Activated T-helper 17 cell treated with anti-CD3 and anti-CD28 coated beads, Interleukin-2, amount 50 U/mL, for 72 hours (primary cell): ENCODE measurements at places on chromosomes 2 and 18.

DNA sequence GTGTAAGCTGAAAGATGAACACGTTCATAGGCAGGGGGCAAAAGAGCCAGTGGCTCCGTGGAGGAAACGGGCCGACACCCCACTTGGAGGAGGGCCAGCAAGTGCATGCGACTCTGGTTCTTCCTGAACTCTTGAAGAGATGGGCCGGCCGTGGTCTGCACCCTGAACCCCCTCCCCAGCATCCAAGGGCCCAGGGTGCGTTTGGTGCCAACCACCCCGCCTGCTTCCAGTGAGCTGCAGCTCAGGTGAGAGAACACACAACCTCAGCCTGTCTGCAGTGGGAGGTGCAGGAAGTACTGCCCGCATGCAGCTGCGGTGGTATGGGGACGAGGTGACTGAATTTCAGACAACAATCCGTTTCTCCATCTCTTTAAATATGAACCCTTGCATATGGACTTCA, 58.9 kb downstream of the ADNP2 start:
- ATAC-seq = no peak

GRCh38 chr2:160541745-160542144, 48.1 kb upstream of the RBMS1 start:
- no peak for ATAC-seq

- ATAC-seq = no peak
These were observed 16.3 kb upstream of the RAB10 start for GRCh38 chr2:26017464-26018183.

DNA sequence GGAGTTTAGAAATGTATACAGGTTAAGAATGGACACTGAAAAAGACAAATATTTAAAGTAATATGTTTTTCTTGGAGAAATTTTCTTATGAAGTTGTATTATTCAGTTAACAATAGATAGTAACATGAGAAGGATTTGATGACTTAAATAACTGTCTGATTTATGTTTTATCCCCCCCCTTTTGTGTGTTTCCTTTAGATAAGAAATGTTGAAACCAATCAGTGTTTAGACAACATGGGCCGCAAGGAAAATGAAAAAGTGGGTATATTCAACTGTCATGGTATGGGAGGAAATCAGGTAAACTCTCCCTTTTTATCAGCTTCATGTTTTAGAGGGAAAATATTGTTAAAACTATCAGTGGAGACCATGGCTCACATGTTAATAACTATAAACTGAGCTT, 289.7 kb upstream of the KCNJ3 start:
- ATAC-seq = no peak

- no peak for ATAC-seq
These were observed 129.9 kb downstream of the MARCHF4 start for GRCh38 chr2:216242365-216242764.

DNA sequence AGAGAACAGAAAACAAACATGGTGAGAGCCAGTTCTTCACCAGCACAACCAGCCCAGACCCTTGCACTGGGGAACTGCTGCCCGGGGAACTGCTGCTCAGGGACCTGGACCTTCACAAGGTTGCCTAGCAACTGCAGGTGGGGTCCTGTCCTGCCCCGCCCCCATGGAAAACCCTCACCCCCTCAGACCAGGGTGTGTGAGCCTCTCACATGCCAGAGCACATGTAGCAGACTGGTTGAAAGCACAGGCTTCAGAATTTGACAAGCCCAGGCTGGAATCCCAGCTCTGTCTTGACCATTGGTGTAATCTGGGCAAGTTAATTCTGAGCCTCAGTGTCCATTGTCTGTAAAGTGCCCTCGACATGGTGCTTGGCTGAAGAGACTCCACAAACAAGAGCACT, 118.6 kb downstream of the LOXHD1 start:
- no peak for ATAC-seq

GRCh38 chr18:45127405-45127804, 446.7 kb downstream of the SETBP1 start:
- no peak for ATAC-seq

- ATAC-seq = no peak
These were observed 91.8 kb downstream of the HRH4 start for GRCh38 chr18:24552218-24552617.

GRCh38 chr2:28420722-28421121, 28.1 kb downstream of the FOSL2 start:
- no peak for ATAC-seq

GRCh38 chr2:64745562-64745961, 91.8 kb upstream of the SERTAD2 start:
- ATAC-seq = no peak

GRCh38 chr2:159084384-159085370, 116.2 kb downstream of the TANC1 start:
- no peak for ATAC-seq

DNA sequence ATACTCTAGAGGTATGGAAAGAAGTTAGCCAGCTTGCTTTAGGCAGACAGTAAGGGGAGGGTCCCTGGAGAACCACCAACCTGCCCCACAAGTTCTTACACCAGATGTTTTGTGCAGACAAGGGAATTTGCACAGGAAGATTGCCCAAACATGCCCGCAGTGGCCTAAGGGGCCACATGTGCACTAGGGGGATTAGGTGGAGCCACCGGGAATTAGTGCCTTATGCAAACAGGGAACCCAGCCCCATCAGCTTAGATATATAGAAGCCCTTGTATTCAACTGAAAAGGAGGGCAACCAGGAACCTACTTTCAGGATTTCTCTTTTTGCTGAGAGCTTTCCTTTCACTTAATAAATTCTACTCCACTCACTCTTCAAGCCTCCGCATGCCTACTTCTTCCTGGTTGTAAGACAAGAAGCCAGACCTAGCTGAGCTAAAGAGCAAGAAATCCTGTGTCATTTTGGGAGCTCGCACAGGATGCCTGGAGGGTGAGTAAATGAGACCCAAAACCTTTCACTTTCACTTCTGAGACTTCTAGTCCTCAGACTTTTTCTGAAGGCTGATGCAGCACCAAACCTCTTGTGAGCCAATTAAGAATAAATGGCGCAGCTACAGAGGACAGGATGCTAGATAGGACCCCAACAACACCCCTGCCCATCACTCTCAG, 146.3 kb downstream of the GCA start:
- ATAC-seq = peak; percentile 45

DNA sequence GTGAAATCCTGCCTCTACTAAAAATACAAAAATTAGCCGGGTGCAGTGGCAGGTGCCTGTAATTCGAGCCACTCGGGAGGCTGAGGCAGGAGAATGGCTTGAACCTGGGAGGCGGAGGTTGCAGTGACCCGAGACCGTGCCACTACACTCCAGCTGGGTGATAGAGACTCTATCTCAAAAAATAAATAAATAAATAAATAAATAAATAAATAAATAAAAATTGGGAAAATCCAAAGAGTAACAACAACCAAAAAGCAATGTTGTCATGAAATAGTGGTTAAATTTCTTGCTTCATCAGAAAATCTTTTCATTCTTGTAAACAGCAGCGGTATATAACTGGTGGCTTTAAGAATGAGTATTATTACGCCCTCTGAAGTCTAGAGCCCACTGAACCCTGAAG, 54.4 kb downstream of the HEATR5B start:
- no peak for ATAC-seq

DNA sequence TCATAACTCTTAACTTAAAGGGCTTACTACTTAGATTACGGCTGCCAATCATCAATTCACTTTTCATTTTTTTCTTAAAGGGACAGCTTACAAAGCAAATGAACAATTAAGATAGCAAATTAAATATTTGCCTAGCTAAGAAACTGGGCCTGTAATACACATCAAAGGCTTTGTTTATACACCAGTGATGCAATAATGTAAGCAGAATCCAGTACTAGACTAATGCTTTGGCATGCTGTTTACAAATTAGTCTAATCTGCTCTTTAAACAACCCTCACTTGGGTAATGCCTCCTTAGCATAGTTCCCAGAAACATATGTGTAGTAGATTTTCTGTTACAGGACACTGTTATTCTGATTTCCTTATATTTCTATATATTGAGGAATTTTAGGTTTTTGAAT, 105.8 kb downstream of the ARHGAP28 start:
- ATAC-seq = no peak

DNA sequence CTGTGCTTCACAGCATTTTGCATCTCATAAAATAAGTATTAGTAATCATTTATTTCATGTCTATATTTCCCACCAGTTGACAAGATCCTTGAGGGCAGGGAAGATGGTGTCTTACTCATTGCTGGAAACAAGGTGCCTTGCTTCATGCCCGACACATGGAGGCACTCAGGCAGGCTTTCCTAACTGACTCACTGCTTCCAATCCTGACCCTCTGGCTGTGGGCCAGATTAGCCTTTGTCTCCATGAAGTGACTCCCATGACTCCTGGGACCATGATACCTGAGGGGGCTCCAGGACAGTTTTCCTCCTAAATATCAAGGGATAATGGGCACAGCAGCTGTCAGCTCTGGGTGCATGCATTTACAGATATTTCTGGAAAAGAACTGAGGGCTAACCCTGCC, 275.1 kb downstream of the AGPS start:
- no peak for ATAC-seq

DNA sequence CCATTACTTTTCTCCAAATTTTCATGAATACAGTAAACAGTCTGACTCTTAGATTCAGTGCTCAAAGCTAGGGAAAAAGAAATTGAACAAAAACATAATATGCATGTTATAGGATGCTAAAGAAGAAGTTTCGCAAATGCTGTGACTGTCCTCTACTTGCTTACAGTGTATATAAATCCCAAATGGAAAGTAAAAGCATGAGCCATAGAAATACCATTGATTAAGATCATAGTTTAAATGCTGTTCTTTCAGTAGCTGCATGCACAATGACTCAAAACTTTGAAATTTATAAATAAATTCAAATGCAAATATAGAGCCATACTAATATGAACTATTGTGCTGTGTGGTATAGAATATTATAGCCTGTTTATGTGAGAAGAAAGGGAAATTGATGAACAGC, 1113.9 kb upstream of the ACVR2A start:
- ATAC-seq = no peak

GRCh38 chr2:149410701-149411484, 80.5 kb downstream of the LYPD6 start:
- ATAC-seq = no peak

GRCh38 chr2:216787851-216788540, 71.9 kb downstream of the TNP1 start:
- ATAC-seq = no peak

GRCh38 chr2:133061874-133062593, 392.0 kb upstream of the LYPD1 start:
- no peak for ATAC-seq
